ENCODE measurements at places on chromosomes 11 and 22.

- DNase-seq: no peak
These were observed 107.5 kb upstream of the SESN3 start for GRCh38 chr11:95338430-95338991.

GRCh38 chr11:57322256-57323166 lies 2.2 kb downstream of the TNKS1BP1 start:
- DNase-seq: no peak

- no peak for DNase-seq
These were observed 60.4 kb downstream of the IMMP1L start for GRCh38 chr11:31449040-31449439.

GRCh38 chr11:67345920-67346819 lies 7.2 kb downstream of the POLD4 start:
- no peak for DNase-seq

DNA sequence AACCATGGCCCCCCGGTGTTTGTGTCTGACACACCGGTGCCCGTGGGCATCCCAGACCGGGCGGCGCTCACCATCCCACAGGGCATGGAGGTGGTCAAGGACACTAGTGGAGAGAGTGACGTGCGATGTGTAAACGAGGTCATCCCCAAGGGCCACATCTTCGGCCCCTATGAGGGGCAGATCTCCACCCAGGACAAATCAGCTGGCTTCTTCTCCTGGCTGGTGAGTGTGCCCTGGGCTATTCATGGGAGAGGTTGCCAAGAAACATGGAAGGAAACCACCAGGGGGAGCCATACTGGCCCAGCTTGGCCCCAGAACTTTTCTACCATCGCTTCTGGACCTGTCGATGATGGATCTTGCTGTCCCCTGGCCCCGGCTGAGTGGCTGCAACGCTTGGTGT lies 36.5 kb downstream of the PRDM11 start:
- DNase-seq: no peak
